ENCODE measurements at places on chromosomes 16 and 17. TPM values are rescaled to one million over a fixed set of nuclear protein-coding genes. Genes with fewer than 3 reads are reported as not detected.

Gene TEKT3
- 0.53 TPM for total RNA-seq

Gene CTDNEP1
- 118 TPM for total RNA-seq

Gene CMTM2
- total RNA-seq, result not detected

Gene KRT24
- total RNA-seq, result not detected

Gene GP1BA
- not detected for total RNA-seq

Gene PLA2G15
- 30.8 TPM for total RNA-seq

Gene HOXB3
- total RNA-seq, result 2.3 TPM

Gene TLCD2
- total RNA-seq, result 1.9 TPM

Gene SSH2
- total RNA-seq, result 37.5 TPM

Gene HOXB4
- total RNA-seq, result 1.1 TPM

Gene CDRT15L2
- total RNA-seq, result not detected

Gene KCNH6
- not detected for total RNA-seq

Gene PLD6
- total RNA-seq, result 4.2 TPM

Gene CLEC10A
- 5.2 TPM for total RNA-seq

Gene TMC5
- 0.41 TPM for total RNA-seq

Gene GAST
- not detected for total RNA-seq

DNA sequence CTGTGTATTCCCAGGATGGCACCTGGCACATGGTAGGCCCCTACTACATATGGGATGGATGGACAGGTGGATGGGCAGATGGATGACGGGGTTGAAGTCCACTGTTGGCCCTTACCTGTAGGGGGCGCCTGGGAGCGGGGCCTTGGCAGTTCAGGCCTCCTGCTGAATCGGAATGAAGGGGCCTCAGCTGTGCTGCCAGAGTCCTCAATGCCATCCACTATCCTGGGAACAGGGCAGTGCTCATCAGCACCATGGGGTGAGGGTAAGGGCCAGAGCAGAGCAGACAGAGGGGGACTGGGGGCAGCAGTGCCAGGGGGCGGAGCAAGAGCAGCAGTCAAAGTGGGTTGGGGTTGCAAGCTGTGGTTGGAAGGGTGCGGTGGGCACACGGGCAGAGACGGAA lies 8.3 kb upstream of the RAB5C start:
- no peak for DNase-seq

GRCh38 chr17:68296217-68297191 lies 5.2 kb downstream of the ARSG start:
- no peak for DNase-seq

DNA sequence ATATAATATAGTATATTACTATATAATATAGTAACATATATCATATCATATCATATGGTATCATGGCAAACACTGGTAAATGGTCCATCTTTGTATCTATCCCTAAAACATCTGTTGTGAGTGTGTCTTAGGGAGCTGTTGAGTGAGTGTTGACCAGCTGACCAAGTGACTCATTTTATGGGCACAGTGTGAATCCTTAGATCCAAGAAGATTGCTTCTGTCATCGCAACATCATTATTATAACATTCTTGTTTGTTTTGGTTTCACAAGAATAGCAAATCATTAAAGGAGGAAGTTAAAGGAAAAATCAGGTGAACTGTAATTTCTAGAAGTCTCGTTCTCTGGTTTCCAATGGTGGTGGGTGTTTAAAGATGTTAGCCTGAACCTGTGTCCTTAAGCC lies 11.7 kb upstream of the MAF start:
- DNase-seq, result no peak

DNA sequence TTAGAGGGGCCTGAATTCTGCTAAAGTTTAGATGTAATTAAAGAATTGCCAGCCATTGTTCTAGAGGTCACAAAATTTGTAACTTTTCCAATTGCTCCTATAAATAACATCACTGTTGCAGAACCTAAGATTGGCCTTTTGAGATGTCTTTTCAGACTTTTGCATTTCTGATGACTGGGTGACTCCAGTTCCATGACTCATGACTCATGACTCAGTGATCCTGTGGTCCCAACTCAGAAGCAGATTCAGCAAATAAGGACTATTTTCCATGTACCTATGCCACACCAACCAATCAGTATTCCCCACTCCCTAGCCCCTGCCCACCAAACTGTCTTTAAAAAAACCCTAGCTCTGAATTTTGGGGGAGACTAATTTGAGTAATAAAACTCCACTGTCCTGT lies 740.9 kb downstream of the CDH8 start:
- DNase-seq, result no peak

GRCh38 chr17:19268611-19269010 lies 31.4 kb downstream of the EPN2 start:
- no peak for DNase-seq

DNA sequence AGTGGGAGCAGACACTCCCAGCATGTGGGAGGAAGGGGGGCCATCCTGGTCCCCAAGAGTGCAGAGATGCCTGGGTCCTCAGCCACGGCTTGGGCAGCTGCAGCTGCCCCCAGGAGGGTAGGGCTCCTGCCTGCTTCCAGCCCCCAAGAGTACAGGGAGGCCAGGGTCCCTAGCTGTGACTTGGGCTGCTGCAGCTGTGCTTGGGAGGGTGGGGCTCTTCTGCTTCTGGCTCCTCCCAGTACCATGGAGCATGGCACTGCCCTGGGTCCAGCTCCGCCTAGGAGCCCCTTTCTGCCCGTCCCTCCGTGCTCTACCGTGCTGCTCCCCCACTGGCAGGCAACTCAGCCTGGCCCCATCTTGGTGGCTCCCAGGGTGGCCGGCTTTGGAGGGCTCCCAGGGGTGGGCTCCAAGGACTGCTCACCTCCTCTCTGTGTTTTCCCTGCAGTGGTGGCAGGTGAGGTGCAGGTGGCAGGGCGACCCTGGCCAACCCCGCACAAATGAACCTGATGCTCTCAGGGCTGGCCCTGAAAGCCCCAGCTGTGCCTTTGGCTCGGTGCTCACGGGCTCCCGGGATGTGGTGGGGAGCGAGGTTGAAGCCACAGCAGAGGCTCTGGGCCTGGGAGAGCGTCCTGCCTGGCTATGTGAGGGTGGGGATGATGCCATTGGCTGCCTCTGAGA lies 18.5 kb upstream of the USP22 start:
- DNase-seq, result no peak

- peak; percentile 65 for DNase-seq
Observed at GRCh38 chr17:75088465-75089417, 987 bp downstream of the SLC16A5 start.

DNA sequence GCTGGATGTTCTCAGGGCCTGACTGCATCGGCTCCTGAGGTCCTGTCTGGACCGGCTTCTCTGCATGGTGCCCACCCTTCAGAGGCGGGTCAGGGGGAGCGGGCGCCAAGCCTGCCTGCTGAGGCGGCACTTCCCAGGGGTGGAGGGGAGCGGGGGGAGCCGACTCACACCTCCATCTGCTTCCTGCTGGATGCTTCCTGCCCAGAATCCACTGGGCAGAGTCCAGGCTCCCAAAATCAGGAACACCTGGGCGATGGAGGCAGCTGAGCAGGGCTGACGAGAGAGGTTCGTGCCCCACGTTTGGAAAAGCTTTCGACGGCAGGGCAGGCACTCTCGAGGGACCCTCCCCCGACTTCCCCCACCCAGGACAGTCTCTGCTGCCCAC lies 42.2 kb downstream of the TIMM22 start:
- peak; percentile 65 for DNase-seq

GRCh38 chr17:75402026-75402425 lies 3.5 kb downstream of the GRB2 start:
- DNase-seq, result no peak

DNA sequence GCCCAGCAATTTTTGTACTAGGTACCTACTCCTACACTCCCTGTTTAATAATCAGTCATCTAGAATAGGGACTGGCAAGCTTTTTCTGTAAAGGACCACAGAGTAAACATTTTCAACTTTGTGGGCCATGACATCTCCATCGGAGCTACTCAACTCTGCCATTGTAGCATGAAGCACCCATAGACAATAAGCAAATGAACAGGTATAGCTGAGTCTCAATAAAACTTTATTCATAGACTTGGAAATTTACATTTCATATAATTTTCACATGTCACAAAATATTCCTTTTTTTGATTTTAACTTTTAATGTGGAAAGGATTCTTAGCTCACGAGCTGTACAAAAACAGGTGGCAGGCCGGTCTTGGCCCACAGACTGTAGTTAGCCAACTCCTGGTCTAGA lies 345.8 kb downstream of the SOX9 start:
- no peak for DNase-seq

DNA sequence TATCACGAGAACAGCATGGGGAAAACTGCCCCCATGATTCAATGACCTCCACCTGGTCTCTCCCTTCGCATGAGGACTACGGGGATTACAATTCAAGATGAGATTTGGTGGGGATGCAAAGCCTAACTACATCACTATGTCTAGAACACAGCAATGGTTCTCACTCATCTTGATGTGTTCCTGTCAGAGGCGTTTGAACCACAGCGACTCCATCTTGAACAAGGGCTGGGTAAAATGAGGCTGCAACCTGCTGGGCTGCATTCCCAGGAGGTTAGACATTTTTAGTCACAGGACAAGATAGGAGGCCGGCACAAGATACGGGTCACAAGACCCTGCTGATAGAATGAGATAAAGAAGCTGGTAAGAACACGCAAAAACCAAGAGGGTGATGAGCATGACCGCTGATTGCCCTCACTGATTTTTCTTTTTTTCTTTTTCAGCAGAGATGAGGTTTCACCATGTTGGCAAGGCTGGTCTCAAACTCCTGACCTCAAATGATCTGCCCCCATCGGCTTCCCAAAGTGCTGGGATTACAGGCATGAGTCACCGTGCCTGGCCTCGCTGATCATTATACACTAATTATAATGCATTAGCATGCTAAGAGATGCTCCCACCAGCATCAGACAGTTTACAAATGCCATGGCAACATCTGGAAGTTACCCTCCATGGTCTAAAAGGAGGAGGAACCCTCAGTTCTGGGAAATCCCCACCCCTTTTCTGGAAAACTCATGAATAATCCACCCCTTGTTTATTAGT lies 3.0 kb upstream of the PPY start:
- no peak for DNase-seq

GRCh38 chr17:74412581-74412980 lies 19.3 kb upstream of the GPRC5C start:
- no peak for DNase-seq

- DNase-seq, result no peak
Observed at GRCh38 chr16:10490141-10490540, 90.3 kb downstream of the EMP2 start.

- no peak for DNase-seq
Observed at GRCh38 chr17:73616873-73617404, 27.3 kb downstream of the SDK2 start.

DNA sequence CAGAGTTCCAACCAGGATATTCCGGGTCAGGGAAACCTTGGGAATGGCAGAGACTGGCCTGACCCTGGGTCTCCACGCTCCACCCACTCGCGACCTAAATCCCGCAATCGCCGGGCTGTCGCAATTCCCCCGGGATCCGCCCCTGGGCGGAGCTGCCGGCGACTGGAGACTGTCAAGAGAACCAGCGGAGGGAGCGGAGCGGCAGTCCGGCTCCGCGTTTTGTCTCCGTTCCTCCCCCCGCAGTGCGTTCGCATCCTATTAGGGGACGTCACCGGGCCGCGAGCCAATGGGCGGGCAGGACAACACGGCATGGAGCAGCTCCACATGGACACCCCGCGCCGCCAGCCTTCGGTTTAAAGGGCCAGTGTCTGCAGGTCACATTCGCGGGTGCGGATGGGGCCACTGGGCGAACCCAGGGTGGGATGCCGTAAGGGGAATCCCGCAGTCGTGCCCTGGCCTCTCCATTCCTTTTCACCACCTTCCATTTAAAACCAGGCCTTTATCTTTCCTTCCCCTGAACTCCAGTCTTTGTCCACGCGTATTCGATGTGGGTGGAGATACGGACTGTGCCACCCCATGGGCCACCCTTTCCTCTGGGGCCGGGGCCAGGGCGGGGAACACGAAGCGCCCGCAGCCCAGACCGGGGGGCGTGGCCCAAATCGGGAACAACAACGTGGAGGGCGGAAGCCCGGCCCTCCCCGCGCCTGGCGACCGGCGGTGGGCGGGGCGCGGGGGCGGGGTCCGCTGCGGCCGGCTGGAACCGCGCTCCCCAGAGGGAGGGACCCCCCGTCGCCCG lies 764 bp upstream of the MNT start:
- peak; percentile 100 for DNase-seq

DNA sequence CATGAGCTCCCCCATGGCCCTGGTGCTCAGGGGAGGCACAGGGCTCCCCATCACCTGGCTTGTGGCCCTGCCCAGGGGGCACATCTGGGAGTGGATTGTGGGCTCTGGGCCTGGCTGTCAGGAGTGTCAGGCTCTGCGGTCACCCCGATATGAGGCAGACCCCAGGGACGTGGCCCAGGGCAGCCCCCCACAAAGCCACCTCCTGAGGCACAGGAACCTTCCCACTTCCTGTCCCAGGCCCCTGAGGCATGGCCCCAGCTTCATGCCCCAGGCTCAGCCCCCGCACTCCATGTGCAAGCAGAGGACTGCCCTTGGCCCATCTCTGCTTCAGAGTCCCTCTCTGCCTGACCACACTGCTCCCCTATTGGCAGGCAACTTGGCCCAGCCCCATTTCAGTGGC lies 160.3 kb downstream of the PCTP start:
- DNase-seq, result no peak

- no peak for DNase-seq
Observed at GRCh38 chr16:4399001-4399730, 17.2 kb downstream of the CORO7 start.

DNA sequence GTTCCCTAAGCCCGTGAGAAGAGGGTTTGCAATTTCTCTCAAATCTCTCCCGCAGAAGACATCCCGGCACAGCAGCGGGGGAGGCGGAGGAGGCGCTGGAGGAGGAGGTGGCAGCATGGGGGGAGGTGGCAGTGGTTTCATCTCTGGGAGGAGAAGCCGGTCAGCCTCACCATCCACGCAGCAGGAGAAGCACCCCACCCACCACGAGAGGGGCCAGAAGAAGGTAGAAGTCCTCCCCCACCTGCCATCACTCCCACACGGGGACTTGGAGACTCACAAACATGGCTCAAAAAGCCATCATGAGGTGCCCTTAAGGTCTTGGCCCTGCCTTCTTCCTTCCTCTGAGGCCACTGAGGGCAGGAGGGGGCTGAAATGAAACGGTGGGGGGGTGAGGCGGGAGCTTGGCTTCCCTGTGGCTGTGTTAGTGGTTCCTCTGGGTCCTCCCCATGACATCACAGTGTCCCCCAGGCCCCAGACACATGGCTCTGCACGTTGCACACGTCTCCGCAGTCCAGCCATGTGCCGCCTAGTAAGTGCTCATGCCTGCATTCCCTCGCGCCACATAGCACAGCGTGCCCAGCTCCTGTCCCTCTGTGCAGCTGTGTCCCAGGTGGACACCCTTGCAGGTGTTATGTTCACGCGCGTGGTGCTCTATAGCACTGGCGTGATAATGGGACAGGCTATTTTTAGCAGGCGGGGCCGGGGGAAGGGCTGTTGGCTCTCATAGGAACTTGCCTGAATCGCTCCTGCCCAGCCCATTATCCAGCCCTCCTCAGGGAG lies 6.9 kb downstream of the MLLT6 start:
- DNase-seq, result no peak
